ENCODE measurements at places on chromosomes 7 and 10.
A peak's percentile ranks its signal among the peaks of the same experiment; 100 is the strongest.

- DNase-seq: no peak
Observed at GRCh38 chr10:103498936-103499638, 5.6 kb downstream of the NEURL1 start.

GRCh38 chr10:124603376-124604213 is 140.6 kb downstream of the FAM53B start:
- DNase-seq: no peak

DNA sequence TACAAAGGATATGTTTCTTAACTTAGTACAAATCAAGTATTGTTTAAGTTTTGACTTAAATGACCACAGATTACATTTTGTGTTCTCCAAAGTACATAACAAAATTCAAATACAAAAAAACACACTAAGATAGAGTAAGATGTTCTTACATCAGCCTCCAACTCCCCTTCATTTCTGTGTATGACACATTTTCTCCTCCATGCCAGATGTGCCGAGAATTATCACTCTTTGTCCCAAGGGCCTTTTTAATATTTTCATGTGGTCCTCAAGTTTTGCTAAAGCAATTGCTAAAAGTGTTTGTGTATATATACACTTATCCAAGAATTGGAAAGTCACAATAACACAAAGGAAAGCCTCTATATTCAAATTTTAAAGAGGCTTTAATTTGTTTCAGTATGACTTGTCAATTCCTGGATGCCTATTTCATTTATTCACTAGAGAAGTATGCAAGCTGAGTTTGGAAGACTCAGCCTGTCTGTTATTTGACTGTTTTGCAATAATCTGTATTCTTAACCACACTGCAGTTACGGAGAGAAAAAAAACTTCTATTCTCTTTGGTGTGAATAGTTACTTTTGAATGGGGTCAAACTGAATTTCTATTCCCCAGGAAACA is 586.4 kb upstream of the SEMA3D start:
- DNase-seq: no peak

GRCh38 chr10:28734938-28735759 is 57.8 kb downstream of the BAMBI start:
- no peak for DNase-seq

GRCh38 chr7:55964261-55965099 is at the start of gene NIPSNAP2:
Gene NIPSNAP2 (plus strand): TSS chr7:55964585. CDS start chr7:55964610, 25 bp downstream.
- DNase-seq: peak; percentile 80

- DNase-seq: no peak
Observed at GRCh38 chr10:89373916-89374711, 3.7 kb upstream of the IFIT1B start.

DNA sequence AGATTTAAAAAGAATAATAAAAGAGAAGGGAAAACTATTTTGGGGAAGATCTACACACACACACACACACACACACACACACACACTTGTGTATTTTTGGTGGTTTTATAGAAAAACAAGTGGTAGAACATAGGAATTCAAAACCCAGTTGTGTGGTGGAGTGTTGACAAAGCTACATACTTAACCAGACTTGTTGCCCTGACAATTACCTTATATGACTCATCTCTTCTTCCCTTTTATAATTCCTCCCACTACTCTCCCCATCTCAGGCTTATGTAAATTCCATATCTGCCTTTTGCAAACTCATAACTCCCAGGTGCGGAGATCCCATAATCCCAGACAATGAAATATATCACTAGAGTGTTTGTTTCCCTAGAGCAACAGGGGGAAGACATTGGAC is 873.7 kb downstream of the NXPH1 start:
- no peak for DNase-seq
